HuH-7.5 (cell line): ENCODE measurements at places on chromosomes 2 and 18.

GRCh38 chr2:240812301-240812680, 7.7 kb downstream of the KIF1A start:
- DNase-seq, result no peak

GRCh38 chr18:56789004-56789888, 138.1 kb downstream of the WDR7 start:
- DNase-seq, result no peak

- no peak for DNase-seq
These were observed 848 bp downstream of the FAM124B start for GRCh38 chr2:224400886-224401632.

GRCh38 chr2:181614874-181615638, 41.8 kb downstream of the CERKL start:
- DNase-seq, result no peak

- DNase-seq, result no peak
These were observed 17.8 kb downstream of the DOK1 start for GRCh38 chr2:74572178-74572925.

GRCh38 chr18:576924-577323, 3.3 kb upstream of the CETN1 start:
- DNase-seq, result no peak

DNA sequence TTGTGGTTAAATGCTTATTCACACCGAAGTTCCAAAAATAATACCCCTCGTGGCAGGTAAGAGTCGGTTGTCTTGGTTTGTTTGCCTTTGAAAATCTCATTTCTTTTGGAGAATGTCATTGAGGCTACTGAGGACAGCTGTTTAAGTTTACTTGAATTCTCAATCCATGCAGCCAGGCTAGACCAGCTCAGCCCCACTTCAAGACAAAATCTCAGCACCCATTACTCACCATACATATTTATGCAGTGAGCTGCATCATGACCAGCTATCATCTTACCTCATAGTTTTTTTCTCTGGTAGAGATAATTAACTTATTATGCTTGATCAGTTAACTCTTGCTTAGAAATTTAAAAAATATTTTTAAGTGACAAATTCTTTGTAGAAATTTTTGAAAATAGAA, 115.9 kb downstream of the HAUS1 start:
- no peak for DNase-seq

DNA sequence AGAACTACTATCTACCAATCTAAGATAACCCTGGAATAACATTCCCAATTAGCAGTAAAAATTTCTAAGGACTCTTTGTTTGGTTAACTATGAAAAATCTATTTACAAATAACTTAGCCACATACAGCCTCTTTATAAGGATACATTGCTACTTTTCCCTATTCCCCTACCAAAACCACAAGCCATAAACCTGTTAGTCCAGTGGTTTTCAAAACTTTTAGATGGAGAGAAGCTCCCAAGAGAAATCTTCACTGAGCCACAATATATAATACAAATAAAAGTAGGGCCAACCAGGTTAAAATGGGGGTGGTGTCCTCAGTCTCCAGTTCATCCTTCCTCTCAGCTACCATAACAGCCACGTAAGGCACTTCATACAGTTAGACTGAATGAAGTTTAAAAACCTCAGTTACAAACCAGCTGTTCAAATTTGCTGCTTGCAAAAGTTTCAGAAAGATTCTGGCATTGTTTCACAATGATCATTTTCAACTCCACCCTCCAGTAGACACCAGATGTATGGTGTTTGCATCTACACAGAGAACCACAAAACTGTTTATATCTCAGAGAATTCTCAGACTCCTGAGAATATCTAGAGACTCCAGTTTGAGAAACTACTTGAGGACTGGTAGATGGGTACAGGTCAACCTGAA, 26.0 kb downstream of the SOS1 start:
- DNase-seq, result no peak

DNA sequence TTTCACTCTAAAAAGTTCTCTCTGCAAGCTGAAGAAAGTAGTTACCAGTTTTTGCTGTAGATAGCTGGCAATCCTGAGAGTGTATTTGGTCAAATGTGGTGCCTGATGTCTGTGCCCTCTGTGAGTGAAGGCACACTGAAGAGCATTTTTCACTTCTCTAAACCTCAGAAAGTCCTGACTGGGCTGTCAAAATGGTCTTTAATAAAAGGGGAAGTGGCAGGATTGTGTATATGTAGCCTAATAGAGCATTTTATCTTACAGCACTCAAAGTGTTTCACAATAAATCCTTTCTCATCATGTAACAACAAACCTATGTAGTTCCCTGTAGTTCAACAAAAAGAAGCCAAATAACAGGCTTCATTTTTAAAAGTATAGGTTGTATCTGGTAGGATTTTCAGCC, 1552.3 kb upstream of the SLC39A10 start:
- DNase-seq, result no peak

DNA sequence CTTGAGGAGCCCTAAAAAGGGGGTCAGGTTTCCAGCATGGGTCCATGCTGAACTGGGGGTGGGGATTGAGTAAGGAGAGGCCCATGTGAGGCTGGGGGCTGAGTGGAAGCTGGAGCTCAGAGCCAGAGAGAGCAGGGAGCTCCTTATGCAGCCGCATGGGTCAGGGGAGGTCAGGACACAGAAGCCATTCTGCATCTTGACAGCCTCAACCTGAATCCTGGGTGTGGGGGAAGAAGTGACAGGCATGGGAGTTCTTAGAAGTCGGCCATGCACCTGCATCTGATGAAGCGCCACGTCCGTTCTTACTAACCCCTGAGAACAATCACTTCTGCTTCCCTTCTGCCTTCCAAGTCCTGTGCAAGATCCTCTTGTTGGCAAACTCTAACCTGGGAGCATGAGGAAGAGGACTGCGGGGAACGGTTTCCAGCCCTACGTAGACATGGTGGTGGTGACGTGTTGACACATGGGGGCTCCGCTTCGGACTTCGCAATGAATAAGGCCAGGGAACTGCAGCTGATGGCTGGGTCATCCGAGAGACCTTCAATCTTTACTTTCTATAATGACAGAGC, 22.3 kb downstream of the GNLY start:
- no peak for DNase-seq

DNA sequence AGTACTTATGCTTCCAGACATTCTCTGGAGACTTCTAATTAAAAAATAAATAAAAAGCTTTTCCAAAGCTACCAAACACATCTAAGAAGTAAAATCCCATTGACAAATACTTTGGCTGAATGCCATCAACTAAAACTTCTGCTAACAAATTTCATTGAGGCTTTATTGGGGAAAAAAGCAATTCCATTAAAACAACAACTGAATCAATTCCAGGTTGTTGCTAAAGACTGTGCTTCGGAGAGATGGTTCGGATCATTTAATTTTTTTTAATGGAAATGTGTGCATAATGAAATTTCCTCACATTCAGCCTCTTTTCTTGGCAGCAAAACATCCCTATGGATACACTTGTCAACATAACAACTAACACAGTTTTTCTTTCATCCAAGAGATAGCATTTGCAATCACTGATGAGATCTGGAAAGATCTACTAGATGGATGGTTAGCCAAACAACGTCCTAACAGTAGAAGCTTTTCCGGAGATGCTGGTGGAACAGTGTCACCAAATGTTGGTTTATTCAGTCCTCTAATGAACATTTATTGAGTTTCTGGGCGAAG, 446.1 kb upstream of the FAM98A start:
- DNase-seq, result no peak

DNA sequence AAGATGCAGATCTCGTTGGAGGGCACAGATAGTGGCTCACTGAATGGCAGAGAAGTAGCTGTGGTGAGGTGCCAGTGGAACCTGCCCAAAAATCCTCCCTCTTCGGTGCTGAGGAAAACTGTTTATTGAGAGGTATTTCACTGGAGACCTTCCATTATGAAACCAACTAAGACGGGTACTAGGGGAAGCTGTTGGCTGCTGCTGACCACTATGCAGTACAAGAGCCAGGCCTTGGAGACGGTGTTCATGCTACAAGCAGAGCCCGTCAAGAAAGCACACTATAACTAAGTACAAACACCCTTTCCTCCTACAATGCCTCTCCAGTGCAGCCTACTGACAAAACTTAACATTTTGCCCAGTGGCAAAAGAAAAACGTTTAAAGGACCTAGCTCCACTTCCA, 4.6 kb downstream of the ARL5A start:
- DNase-seq, result no peak

- no peak for DNase-seq
These were observed 198.7 kb downstream of the BCL11A start for GRCh38 chr2:60354713-60355112.

DNA sequence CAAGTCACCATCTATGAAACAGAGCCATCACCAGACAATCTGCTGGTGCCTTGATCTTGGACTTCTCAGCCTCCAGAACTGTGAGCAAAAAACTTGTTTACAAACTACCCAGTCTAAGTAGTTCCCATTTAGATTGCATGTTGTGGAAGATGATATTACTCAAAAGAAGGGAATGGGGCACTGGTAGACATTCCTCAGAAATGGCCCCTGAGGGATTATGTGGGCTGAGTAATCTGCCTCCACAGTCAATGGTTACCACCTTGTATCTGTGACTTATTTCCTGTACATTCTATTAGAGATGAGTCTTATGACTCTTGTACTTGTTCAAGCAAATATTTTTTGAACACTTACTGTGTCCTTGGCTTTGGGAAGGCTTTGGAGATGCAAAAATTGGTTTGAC, 160.4 kb downstream of the NUP35 start:
- DNase-seq, result no peak

GRCh38 chr2:2230433-2230817, 100.7 kb downstream of the MYT1L start:
- DNase-seq, result no peak

DNA sequence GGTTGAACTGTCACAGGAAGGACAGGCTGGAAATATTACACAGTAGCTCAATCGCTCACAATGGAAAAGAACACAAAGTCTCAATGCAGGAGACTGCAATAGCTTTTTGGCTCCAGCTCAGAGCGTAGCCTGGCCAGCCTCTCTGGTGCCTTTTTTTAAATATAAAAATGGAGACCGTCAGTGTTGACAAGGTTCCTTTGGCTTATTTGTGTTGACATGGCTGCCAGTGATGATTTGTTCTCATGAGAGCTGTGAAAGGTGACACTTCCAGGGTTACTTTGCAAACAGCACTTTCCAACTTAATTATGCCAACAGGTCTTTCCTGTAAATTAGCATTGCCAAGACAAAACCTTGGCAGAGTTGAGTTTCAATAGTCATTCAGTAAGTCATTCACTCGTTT, 70.8 kb downstream of the KCNE4 start:
- DNase-seq, result no peak

GRCh38 chr2:236545814-236546480, 23.7 kb upstream of the ACKR3 start:
- DNase-seq, result no peak

DNA sequence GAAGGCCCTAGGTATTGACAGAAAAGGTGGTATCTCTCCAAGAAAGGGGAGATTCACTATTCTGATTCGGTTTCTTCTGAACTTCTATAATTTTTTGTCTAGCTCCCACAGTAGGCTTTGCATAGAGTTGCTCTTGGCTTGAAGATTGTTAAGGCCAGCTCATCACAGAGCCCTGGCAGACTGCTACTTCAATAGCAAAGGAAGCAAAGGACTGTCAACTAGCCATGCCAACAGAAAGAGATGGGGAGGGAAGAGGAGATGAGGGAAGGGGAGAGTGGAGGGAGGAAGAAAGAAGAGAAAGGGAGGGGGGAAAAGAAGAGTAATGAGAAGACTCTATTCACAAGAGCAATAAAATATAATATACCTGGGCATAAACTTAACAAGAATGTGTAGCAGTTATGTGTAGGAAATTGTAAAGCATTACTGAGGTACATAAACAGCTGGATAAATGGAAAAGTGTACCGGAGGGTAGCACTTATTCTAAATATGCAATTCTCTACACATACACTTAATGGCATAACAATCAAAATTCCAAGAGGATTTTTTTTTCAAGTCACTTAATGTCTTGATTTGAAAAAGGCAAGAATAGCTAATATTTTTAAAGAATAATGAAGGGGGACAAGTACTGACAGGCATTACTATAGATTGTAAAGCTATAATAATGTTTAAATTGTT, 102.5 kb downstream of the LOXHD1 start:
- DNase-seq, result no peak

- DNase-seq, result no peak
These were observed 97.4 kb downstream of the EIPR1 start for GRCh38 chr2:3280197-3280596.

- peak; percentile 57 for DNase-seq
These were observed 8.1 kb downstream of the ASIC4 start for GRCh38 chr2:219522111-219523030.

DNA sequence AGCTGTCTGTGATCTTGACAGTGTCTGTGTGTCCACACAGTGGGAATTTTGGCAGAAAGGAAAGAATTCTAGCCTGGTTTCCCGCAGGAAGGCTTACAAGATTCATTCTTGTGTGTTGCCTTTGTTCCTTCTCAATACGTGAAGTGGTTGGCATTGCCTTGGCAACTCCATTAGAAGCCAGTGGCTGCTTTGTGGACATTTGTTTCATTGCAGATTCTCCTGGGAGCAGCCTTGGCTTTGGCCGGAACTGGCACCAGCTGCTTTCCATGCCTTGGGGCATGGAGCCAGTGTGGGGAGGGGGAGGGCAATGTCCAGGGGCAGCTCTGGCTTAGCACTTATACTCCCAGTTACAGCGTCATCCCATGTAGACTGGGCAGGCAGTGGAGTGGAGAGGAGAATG, 39.4 kb downstream of the KIF5C start:
- DNase-seq, result no peak

GRCh38 chr2:101464841-101465240, 10.1 kb downstream of the RFX8 start:
- no peak for DNase-seq

DNA sequence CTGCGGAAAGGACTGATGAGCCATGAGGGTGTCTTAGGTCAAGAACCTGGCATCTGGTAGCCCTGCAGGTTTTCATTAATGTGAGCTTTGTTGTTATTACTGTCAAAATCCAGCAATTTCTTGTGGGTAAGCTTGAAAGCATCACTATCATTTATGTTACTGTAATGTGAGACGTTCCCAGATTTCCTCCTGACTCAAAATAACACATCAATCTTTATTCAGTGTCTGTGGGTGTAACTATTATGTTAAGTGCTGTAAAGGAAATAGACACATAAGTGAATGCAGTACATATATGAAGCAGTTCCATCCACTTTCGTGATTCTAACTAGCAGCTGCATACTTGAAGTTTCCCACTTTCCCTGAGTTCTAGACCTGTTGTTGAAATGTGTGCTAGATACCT, 89.8 kb downstream of the FHOD3 start:
- no peak for DNase-seq

DNA sequence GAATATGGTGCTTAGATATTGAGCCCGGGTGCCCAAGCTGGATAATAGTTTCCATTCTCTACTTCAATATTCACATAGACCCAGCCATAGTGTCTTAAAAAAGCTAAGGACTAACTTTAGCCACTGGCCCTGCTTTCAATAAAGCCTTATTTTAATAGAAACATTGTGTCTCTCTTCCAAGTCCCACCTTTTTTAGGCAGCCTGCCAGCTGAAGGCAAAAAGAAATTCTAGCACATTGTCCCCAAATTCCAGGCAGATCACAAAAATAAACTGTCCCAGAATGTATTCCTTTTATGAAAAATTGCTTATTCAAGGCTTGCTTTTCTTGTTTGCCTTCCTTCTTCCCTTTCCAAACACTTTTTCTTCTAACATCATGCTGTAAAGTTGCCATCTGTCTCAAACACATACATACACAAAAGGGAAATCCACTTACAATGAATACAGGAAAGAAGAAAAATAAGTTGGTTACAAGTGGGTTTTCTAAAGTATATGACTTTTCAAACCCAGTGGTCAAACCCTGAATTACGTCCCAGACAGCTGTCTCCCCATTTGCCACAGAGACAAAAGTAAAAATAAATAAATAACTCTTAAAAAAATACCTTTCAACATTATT, 778.5 kb downstream of the BCL11A start:
- no peak for DNase-seq

GRCh38 chr18:3649135-3649632, 199.2 kb downstream of the TGIF1 start:
- DNase-seq, result no peak
